ENCODE measurements at places on chromosomes 3 and 15.

DNA sequence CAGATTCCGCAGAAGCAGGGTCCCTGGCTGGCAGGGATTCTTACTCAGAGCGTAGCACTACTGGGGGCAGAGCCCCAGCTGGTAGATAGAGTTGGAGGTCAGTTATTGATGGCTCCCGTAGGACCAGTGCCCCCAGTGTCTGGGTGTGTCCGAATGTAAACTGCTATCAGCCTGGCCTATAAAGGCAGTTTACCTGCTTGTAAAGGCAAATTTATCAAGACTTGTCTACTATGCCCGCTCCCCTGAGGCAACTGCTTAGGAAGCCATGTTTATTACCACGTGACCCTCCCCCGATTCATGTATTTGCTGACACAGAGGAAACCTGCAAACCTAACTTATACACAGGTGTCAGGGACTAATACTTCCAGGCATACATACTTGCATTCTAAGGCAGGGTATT is 607 bp upstream of the PPP1R14D start:
- DNase-seq = no peak

GRCh38 chr15:75314552-75315290 is 21.1 kb upstream of the COMMD4 start:
- no peak for DNase-seq

- DNase-seq = no peak
Measured at GRCh38 chr15:55552926-55553325, 35.2 kb downstream of the PYGO1 start.

- DNase-seq = no peak
Measured at GRCh38 chr3:69650066-69650419, 89.2 kb upstream of the MITF start.
